Kidney tubule cell (primary cell): ENCODE measurements at places on chromosomes 3 and 15.
A peak's percentile ranks its signal among the peaks of the same experiment; 100 is the strongest.

- DNase-seq: no peak
These were observed 151.8 kb upstream of the HES1 start for GRCh38 chr3:193983846-193984818.

DNA sequence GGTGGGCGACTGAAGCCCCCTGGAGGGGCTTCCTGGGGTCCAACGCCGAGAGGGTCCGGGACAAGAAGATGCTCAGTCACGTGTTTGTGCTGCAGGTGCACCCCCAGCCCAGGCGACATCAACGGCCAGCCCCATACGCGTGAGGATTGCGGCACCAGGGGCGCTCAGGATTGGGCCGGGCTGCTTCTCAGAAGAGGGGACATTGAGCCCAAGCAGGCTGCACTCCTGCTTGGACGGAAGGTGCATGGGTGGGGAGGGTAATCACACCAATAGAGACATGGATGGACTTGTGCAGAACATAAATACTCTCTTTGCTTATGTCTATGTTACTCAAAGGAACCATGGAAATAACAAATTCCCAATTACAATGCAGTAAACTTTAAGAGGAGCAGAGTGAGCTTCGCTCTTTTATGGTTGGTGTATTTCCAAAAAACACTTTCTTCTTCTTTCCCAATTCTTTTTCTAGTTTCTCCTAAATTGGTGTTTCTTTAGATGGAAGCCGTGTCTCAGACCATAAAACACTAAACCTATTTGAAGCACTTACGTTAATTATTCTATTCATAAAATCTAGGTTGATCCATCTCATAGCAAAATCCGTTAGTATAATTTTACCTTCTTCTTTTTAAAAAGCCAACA lies 182.7 kb downstream of the GOLGA6L6 start:
- no peak for DNase-seq

- no peak for DNase-seq
These were observed 4.4 kb downstream of the GATM start for GRCh38 chr15:45373976-45374375.

DNA sequence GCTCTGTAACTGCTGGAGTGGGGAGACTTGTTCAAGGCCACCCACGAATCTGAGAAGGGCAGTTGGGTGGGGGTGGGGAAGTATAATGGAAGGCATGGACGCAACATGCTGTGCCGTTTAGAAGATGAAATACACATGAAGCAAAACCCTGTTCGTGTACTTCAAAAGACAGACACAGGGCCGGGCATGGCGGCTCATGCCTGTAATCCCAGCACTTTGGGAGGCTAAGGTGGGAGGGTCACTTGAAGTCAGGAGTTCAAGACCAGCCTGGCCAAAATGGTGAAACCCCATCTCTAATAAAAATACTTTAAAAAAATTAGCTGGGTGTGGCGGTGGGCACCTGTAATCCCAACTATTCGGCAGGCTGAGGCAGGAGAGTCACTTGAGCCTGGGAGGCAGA lies 36.9 kb upstream of the SFMBT1 start:
- DNase-seq: no peak

DNA sequence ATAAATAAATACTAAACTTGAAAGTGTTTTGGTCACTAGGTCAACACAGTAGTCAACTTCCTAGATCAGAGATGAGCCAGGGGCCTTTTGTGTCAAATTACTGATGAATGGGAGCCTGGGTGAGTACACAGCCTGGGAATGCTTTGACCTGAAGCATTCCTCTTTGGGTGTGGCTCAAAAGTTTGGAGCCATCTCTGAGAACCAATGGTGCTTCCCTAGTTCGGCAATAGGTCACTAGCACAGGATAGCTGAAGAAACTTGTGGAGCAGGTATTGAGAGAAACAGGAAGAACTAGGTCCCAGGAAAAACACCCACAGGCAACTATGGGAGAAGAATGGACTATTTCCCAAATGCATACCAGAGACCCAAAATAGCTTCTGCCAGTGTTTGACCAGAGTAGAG lies 56.6 kb upstream of the PLXND1 start:
- DNase-seq: peak; percentile 92

DNA sequence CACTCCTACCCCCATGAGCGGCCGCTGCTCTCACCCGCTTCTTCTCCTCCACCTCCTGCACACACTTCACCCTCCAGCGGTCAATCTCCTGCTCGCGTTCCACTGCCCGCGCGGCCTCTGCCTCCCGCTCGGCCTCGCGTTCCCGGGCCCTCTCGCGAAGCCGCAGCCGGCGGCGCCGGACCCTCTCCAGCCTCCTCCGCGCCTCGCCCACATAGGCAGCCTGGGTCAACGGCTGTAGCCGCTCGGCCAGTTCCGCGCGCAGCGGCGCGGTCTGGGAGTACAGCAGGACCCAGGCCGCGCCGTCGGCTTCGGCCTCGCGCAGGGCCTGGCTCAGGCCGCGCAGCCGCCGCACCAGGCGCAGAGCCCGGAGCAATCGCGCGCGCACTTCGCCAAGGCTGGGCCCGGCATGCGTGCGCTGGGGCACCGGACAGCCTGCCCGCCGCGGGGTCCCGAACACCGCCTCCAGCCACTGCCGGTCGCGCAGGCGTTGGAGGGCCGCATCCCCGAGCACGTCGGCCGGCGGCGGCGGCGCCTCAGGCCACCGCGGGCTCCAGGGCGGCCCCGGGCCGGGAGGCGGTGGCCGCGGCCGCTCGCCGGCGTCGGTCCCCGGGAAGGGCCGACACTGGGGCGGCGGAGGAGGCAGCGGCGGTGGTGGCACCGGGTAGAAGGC lies 595 bp downstream of the PDCD7 start:
- peak; percentile 66 for DNase-seq

DNA sequence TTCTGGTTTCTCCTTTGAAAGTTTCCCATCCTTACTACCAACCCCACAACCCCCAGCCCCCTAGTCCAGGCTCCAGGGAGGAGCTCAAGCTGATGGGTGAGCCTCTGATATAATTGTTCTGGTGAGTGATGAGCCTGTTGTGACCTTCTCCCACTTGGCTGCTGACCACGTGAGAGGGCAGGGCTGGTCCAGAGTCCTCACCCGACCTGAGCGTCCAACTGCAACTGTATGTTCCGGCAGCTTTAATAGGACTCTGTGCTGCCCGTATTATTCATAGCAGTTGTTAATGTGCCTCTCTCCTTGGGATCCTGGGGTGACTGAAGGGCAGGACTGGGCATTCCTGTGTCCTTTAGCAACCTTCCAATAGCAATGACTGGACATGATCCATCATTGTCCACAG lies 56.2 kb downstream of the B3GNT5 start:
- DNase-seq: peak; percentile 17

DNA sequence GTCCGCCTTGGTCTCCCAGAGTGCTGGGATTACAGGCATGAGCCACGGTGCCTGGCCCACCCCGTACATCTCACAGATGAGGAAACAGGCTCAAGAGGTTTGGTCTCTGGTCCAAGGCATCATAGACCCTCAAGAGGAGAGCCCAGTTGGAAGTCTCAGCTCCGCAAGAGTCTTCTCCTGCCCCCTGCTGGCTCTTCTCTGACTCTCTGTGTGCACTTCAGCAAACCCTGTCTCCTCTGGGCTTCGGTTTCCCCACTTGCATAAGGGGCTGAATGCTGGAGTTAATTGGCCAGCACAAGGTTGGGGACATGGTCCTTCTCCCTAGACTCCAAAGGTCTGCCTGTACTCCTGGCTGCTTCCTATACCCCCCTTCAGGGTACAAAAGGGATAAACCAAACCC lies 3.9 kb downstream of the MST1R start:
- no peak for DNase-seq

DNA sequence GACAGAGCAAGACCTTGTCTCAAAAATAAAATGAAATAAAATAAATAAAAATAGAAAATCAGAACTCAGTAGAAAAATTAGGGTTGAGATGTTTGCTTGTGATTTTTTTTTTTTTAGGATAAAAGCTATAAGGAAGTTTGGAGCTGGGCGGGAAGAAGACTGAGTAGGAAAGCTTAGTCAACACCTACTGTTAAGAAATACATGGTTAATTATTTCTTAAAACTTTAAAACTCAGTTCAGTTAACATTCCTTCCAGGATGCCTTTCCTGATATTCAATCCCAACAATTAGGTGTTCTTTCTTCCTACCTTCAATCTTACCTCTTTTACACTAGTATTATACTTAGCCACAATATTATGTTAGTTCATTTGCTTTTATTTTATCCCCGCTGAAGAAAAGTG lies 246.2 kb downstream of the LSAMP start:
- peak; percentile 79 for DNase-seq

DNA sequence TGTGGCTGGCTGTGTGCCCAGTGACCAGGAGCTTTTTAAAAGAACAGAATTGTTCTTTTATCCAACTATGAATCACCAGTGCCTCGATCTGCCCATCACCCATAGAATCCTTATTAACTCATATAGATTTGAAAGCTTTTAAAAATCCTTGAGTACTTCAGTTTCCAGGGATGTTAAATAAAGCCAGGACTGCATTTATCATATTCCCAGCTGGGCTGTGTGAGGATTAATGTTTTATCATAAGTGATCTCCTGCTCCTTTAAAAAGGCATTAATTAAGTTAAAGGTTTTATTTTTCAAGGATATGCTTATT lies 234.0 kb downstream of the MYRIP start:
- DNase-seq: peak; percentile 78

DNA sequence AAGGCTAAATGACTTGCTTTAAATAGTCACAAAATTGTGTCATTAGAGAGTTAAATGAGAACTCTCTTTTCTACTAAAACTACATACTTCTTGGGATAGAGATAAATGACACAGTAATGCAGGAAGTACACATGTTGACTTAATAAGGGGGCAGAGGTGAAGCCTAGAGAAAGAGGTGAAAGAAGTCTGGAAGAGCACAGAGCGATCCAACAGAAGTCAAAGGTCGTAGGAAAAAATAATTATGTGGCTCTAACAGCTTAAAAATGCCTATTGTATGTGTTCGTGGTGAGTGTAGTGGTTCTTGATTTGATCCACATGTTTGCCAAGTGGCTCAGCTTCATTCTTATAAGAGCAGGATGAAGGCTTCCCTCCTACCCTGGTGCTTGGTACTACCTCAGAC lies 61.7 kb downstream of the TMEM212 start:
- DNase-seq: no peak

- no peak for DNase-seq
These were observed 550.7 kb upstream of the DPPA4 start for GRCh38 chr3:109888026-109888425.

DNA sequence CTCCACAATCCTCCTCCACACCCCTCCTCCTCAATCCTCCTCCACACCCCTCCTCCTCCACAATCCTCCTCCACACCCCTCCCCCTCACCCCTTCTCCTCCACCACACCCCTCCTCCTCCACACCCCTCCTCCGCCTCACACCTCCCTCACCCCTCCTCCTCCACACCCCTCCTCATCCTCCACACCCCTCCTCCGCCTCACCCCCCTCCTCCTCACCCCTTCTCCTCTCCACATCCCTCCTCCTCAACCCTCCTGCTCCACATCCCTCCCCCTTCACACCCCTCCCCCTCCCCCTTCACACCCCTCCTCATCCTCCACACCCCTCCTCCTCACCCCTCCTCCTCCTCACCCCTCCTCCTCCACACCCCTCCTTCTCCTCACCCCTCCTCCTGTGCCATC lies 69.8 kb upstream of the BLM start:
- no peak for DNase-seq

DNA sequence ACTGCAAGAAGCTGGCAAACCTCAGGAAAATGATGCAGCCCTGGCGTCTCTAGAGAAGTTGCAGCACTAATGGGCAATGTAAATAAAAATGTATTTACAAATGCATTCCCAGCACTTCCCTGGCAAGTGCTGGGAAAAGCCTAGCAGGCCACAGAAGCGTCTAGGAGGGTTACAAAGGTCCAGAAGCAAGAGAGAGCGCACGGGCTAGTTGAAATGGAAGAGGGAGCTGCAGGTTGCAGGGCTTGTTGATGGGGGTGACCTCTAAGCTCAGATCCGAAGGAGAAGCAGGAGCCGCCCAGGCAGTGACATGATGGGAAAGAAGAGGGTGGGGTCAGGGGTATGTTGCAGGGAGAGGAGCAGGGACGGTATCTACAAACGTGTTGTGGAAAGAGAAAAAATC lies 2.7 kb upstream of the KNL1 start:
- DNase-seq: no peak

DNA sequence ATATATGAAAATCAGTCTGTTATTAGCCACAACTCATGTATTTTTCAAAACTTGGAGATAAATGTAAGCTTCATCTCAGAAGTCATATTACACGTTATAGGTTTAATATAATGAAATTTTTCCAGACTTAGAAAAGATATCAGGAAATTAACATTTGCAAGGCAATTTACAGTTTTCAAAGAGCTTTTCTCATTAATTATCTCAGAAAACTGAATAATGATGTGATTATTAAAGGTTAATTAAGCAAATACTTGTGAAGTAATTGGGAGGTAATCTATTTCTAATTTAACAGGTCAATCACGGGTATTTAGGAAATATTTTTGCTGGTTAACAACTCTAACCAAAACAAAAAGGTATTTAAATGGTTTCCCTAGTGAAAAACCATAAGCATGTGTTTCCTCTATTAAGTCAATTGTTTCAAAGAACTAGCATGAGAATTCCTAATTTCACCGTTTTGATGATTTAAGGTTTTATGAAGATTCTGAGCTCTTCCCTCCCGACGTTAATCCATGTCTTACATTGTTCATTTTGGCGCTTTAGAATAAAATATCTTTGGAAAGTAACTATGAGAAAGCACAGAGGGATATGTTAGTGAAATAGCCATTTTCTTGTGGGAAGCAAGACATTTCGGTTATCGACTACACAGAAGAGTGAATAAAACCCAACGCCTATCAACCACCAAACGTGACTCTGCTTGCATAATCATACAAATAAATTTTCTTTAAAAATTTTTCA lies 1.5 kb upstream of the NEO1 start:
- DNase-seq: no peak

DNA sequence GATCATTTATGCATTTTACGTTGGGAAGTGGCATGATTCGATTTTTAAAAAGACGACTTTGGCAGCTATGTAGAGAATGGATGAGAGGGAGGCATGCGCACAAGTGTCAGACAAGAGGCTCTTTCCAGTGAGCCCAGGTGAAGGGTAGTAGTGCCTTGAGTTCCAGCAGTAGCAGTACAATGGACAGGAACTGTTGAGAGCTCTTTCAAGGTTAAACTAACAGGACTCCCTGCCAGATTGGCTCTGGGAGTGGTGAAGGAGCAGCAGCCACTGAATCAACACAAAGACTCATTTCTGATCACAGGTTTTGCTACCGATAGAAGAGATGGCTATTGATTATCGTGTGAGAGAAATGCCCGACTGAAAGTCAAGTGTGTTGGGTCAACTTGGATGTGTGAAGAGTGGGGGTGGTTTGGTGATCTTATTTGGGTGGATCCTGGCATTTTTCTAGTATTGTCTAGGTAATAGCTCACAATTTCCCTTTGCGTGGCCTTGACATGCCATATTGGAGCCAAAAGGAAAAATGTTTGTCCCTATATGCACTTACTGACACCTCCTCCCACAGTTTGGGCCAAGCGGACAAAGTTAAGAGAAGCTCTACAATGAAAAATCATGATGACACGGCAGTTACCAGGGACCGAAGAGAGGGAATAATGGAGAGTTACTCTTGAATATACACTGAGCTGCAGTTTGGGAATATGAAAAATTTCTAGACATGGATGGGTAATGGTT lies 81.6 kb upstream of the MDFIC2 start:
- no peak for DNase-seq

- DNase-seq: no peak
These were observed 88.9 kb upstream of the OSBPL11 start for GRCh38 chr3:125684199-125684598.
